Osteocyte (in vitro differentiated cells): ENCODE measurements at places on chromosomes 16 and 17. TPM values are rescaled to one million over a fixed set of nuclear protein-coding genes. Genes with fewer than 3 reads are reported as not detected.
A peak's percentile ranks its signal among the peaks of the same experiment; 100 is the strongest.

GRCh38 chr17:8384801-8385378, 1.9 kb upstream of the RPL26 start:
- no peak for DNase-seq

The CIBAR2 gene
- not detected in 2 replicates for total RNA-seq

The FN3KRP gene
- total RNA-seq, result 31.7 and 33.0 TPM in 2 replicates

GRCh38 chr17:82101767-82102679, 4.0 kb upstream of the FASN start:
- DNase-seq, result no peak

DNA sequence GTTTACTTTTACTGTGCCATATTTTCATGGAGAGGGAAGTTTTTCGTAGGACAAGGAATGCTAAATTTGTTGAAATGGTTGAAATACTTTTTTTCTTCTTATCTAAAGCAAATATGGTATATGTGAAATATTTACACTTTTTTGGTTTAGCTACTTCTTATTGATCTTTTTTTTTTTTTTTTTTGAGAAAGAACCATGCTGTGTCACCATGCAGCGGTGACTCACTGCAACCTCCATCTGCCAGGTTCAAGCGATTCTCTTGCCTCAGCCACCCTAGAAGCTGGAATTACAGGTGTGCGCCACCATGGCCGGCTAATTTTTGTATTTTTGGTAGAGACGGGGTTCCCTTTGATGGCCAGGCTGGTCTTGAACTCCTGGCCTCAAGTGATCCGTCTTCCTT, 100.5 kb downstream of the FTO start:
- no peak for DNase-seq

GRCh38 chr16:77271532-77272426, 72.6 kb downstream of the SYCE1L start:
- DNase-seq, result no peak

DNA sequence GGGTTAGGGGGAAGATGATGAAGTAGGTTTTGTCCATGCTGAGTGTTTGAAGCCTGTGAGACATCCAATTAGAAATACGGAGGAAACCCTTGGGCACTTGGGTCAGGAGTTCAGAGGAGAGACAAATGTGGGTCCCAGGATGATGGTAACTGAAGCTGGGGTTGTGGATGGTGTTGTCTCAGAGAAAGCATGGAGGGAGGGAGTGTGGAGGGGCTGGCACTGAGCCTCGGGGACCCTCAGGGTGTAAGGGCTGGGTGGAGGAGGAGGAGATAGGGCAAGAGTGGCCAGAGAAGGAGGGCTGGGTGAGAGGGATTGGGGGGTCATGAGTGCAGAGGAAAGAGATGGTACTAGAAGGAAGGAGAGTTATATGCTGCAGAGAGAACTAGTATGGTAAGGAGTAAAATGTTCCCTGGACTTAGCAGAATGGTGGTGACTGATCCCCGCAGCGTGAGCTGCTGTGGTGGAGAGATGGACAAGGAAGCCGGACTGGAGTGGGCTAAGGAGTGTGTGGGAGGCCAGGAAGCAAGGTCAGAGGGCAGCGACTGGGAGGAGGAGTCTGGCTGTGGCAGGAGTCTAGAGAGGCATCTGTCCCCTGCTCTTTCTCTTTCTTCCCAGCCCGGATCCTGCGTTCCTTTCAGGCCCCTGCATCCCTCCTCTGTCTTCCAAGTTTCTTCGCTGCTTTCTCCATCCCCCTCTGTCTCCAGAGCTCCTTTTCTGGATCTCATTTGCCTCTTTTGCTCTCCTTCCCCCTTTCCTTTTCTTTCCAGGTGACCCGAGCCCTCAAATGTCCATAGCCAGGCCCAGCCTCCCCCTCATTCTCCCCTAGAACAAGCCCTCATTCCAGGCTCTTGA, 3.9 kb upstream of the COL1A1 start:
- DNase-seq, result no peak

The AATK gene
- 0.37 TPM in 1 of 2 replicates, not detected in the other for total RNA-seq

- no peak for DNase-seq
Observed at GRCh38 chr16:20822521-20823325, 16.4 kb downstream of the REXO5 start.

GRCh38 chr17:67390646-67391361, 13.7 kb downstream of the PITPNC1 start:
- DNase-seq, result no peak

The TP53TG3 gene
- total RNA-seq, result not detected in 2 replicates

DNA sequence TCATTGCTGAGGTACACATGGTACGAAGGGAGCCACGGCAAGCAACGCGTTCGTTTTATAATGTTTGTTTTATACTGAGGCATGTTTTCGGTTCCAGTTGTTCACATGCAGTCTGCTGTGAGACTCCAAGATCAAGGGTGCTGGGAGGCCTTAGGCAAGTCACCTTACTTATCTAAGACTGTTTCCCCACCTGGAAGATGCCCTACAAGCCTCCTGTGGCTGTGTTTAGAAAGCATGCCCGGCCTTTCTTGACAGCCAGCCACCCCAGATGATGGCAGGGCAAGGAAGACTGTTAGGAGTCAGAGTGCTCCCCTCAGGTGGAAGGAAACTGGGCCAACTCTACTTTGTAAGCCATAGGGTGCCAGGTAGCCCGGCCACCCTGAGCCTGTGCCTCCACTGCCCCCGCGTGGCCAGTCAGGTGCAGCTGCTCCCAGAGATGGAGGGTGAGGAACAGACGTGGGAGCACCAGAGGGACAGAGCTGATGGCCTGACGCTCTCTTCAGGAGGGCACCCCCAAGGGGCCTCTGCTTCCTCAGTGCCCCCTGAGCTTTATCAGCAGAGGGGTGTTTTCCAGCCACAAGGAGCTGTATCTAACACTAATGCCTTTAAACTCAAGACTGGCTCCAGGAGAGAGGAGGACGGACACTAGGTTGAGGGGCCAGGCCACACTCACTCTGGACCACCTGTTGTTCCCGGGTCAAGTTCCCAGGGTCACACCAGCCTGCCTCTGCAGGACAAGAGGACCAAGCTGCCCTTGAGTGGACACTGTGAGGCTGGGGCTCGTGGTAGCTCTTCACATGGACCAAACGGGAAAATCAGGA, 5.4 kb downstream of the NAT9 start:
- DNase-seq, result no peak

DNA sequence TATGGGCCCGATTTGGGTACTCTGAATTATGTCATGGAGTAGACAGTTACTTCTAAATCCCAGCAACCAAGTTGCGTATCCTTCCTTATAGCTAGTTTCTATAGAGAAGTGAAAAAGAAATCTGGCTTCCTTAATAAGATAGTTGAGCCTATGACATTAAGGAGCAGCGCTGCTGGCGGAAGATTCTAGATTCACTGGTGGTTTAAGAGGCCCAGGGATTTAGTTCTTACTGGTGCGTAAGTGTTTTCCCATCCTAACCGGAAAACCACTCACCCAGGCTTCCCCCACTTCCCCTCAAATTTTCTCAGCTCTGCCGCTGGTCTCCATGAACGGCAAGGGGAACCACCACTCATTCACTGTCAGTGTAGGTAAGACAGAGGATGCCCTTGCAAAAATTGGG, 230.4 kb downstream of the CPPED1 start:
- DNase-seq, result no peak

DNA sequence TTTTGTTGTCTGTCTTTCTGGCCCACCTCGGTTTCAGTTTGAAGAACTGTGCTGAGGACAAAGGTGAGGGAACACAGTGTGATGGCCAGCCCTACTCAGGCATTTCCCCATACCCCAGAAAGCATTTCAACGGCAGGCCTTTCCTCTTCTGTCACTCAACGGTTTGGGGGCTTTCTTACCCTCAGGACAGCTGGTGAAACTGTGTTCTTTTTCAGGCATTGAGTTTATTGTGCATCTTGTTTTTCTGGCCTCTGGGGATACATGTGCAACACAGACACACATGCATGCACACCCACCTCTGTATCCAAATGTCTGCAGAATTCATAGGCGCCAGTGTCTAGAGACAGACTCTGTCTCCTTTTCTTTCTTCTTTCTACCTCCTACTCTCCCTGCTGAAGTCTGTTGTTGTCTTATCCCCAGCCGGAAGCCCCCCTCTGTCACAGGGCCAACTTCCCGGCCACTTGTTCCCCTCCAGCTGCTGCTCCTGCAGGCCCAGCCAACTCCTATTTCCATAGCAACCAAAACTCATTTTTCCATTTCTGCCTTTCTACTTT, 17.0 kb downstream of the CHD9 start:
- DNase-seq, result no peak

DNA sequence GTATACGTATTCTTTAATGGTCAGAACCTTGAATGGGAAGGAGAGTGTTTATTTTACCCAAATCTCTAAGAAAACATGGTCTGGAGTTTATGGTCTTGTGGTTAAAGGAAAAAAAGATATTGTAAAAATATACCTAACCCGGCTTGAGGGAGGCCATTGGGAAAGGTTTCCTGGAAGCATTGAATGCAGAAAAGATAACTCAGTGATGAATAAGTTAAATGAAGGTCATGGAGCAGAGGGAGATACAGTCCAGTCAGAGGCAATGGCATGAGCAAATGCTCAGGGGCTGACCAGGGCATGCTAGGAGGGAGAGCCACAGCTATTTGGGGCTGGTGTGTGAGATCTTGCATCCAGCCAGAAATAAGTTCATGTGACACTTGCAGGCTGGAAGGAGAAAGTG, 430.4 kb upstream of the CDH5 start:
- no peak for DNase-seq

The CHTF8 gene
- total RNA-seq, result 88.0 and 91.7 TPM in 2 replicates

- no peak for DNase-seq
Observed at GRCh38 chr16:81706327-81707295, 72.5 kb upstream of the PLCG2 start.

DNA sequence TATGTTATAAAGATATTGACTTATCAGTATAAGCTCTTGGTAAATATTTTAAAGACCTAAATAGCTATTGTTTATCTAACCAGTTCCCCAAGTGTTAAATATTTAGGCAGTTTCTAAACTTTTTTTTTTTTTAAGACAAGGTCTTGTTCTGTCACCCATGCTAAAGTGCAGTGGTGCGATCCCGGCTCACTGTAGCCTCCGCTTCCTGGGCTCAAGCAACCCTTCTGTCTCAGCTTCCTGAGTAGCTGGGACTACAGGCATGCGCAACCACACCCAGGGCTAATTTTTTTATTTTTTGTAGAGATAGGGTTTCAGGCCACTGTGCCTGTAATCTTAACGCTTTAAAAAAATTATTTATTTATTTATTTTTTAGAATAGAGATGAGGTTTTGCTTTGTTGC, 43.5 kb downstream of the SNX29 start:
- no peak for DNase-seq

The RCVRN gene
- total RNA-seq, result 0.34 TPM in 1 of 2 replicates, not detected in the other

- no peak for DNase-seq
Observed at GRCh38 chr17:6679241-6679640, 27.7 kb downstream of the C17orf100 start.

DNA sequence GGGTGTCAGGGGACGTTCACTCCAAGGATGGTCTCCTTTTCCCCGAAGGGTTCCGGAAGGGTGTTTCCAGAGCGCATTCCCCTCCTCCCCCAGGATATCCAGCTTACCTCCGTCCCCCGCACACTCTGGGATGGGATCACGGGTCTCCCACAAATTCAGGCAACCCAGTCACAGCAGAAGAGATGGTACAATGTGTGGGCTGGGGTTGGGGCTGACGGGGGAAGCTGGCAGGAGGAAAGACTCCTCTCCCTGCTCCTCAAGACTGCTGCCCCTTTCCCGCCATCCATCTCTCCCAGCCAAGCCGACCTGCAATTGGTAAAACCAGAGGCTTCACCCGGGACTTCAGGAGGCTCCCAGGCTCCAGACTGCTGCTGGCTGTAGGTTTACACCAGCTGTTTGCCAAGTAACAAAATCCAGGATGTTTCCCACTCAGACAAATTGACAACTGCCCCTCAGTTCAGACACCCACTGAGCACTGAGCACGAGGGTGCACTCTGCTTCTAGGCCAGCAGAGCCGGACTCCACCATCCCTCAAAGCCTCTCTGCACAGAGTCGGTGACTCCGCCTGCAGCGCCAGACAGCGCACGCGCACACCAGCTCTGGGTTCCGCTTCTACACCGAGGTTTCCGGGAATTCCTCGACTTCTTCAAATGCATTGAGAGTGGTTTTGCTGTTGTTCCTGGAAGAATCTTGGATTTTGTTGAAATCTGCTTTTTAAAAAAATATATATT, 37.7 kb downstream of the ASPA start:
- DNase-seq, result peak; percentile 76

DNA sequence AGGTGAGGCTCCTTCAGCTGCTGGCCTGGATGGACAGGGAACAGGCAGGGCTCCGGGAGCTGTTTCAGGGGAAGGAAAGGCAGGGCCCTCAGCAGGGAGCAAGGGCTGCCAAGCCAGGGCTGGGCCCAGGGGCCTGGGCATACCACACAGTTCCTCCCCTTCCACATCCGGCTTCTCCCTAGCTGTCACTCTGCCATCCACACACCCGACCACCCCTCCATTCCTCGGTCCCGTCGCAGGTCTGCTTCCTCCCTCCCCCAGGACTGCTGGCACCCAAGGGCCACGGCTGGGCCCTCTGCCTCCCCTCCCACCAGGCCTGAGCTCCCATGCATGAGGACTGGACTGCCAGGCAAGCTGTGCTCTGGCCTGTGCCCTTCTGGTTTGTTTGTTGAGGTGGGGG, 24.0 kb downstream of the CDIP1 start:
- no peak for DNase-seq

The NLE1 gene
- 10.7 and 11.8 TPM in 2 replicates for total RNA-seq

The DOC2B gene
- total RNA-seq, result 0.10 TPM in 1 of 2 replicates, not detected in the other

DNA sequence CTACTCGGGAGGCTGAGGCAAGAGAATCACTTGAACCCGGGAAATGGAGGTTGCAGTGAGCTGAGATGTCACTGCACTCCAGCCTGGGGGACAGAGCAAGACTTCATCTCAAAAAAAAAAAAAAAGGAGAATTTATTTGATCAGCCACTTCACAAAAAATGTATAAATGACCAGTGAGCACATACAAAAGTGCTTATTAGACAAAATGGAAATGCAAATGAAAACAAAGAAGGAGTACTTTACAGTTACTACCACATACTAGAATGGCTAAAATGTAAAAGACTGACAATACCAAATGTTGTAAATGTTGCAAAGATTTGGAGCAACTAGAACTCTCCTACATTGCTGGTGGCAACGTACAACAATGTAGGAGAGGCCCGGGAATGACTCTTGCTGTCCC, 241.8 kb upstream of the SOX9 start:
- no peak for DNase-seq

The TP53TG3B gene
- not detected in 2 replicates for total RNA-seq

GRCh38 chr17:53499277-53499676, 323.4 kb upstream of the KIF2B start:
- DNase-seq, result no peak

The SERPINF2 gene
- total RNA-seq, result 0.38 and 0.50 TPM in 2 replicates

DNA sequence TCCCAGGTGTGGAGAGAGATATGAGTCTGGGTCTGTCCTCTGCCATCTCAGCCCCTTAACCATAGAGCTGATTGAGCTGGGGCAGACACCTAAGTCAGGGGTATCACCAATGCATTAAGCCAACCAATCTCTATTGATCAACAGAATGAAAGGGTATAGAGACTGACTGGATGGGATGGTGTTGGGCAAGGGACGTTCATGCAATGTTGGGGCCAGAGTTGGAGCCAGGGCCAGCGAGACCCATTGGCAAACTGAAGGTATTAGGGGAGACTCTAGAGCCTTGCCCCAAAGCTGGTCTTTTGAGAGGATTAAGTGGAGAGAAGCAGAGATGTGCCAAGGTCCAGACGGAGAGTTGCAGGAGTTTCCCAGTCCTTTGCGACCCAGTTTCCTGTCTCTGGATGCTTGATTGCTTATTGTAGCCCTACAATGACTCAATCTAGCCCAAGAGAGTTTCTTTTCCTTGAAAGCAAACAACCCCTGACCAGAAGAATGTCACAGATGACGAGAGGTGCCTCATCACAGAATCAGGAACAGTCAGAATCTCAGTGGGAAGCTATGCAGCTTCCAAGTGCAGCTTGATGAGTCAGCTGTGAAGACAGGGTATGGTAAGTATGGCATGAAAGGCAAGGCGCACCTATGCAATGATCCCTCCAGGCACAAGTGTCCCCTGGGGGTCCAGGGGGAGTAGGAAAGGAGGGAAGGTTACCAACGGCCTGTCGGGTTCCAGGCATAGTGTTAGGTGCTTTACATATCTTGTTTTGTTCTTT, 137.2 kb downstream of the UTP18 start:
- DNase-seq, result no peak
